ENCODE measurements at places on chromosomes 12 and 14.

GRCh38 chr12:25938581-25938980 lies 19.9 kb upstream of the RASSF8 start:
- no peak for DNase-seq

GRCh38 chr12:1716911-1717310 lies 26.0 kb downstream of the ADIPOR2 start:
- no peak for DNase-seq

- DNase-seq: no peak
Observed at GRCh38 chr14:55382483-55382882, 29.1 kb downstream of the ATG14 start.

- no peak for DNase-seq
Observed at GRCh38 chr12:41604830-41605229, 416.7 kb downstream of the PDZRN4 start.

DNA sequence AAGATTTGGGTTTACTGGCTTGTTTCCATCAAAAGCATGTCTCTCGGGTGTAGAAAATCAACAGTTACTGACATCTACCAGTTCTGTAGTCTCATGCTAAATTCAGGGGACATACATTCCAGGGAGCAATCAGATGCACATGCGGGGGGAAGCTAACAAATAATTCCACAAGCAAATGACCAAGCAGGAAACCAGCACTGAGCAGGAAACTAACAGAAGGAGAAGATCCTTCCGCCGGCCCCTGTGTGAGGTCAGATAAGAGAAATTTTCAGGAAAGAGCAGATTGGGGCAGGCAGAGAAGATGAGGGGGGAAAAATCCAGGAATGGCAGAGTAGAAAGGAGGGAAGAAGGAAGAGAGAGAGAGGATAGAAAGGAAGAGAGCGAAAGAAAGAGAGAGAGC lies 127.6 kb upstream of the TMCC3 start:
- no peak for DNase-seq

GRCh38 chr12:43332977-43333640 lies 218.9 kb downstream of the ADAMTS20 start:
- DNase-seq: no peak

DNA sequence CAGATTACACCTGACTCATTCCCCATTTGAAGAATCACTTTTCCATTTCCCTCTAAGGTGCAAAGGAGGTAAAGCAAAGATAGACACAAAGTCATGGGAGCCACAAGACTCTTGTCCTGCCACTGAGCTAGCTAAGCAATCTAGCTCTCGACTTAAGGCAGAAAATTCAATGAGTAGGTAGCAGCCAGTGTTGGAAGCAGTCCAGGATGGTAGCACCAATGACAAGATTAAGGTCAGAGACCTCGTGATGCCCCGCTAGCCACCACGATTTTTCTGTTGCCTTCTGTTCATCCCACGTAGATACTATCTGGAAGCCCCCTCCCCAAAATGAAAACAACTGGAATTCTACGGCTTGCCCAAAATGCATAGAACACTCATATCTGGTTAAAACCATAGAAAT lies 1.4 kb downstream of the VAMP1 start:
- no peak for DNase-seq

- DNase-seq: no peak
Observed at GRCh38 chr12:19369691-19370148, 69.6 kb upstream of the AEBP2 start.

DNA sequence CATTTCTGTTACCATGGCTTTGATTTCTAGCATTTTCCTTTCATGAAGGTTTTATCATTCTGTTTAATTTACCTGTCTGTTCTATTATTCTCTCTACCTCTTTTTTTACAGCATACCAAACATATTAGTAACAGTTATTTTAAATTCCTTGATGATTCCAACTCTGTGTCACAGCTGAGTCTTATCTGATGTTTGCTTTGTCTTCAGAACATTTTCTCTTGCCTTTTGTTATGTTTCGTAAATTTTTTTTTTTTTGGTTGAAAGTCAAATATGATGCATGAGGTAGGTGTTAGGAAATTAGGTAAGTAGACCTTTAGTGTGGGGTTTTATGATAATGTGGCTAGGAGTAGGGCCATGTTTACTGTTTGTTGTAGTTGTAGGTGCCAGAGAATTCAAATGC lies 496.4 kb downstream of the FOXG1 start:
- no peak for DNase-seq
